ENCODE measurements at places on chromosomes 16 and 17.

GRCh38 chr17:79992649-79993389, 42.9 kb downstream of the TBC1D16 start:
- DNase-seq, result no peak
- H3K27me3 ChIP-seq, result no peaks in the 10 kb centered on the region
- no peak overlapping the region for H3K4me3 ChIP-seq
- no peaks in the 10 kb centered on the region for H3K36me3 ChIP-seq
- H3K27ac ChIP-seq, result peak overlapping the region; percentile 52

DNA sequence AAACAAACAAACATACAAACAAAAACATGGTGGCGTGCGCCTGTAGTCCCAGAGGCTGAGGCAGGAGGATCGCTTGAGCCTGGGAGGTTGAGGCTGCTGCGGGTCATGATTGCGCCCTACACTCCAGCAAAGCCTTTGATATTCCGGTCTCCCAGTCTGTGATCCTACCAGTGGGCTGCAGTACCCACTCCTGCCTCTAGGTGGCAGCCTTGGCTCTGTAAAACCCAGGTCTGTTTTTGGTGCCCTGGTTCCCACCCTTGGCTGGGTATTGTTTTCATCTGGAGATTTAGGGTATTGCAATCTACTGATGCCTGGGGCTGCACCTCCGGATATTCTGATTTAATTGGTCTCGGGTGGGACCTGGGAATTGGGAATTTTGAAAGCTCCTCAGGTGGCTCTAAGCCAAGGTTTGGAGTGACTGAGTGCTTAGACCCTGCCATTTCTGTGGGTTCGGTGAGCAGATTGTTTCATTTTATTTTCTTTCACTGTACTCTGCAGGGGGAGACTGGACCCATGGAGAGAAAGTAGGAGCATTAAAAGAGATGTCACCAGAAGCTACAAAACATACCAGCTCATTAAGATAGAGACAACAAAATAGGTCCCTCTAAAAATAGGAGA, 40.5 kb downstream of the MYH3 start:
- H3K27me3 ChIP-seq, result no peaks in the 10 kb centered on the region
- DNase-seq, result peak; percentile 64
- H3K4me3 ChIP-seq, result no peak overlapping the region
- no peaks in the 10 kb centered on the region for H3K4me1 ChIP-seq
- H3K27ac ChIP-seq, result no peak overlapping the region

DNA sequence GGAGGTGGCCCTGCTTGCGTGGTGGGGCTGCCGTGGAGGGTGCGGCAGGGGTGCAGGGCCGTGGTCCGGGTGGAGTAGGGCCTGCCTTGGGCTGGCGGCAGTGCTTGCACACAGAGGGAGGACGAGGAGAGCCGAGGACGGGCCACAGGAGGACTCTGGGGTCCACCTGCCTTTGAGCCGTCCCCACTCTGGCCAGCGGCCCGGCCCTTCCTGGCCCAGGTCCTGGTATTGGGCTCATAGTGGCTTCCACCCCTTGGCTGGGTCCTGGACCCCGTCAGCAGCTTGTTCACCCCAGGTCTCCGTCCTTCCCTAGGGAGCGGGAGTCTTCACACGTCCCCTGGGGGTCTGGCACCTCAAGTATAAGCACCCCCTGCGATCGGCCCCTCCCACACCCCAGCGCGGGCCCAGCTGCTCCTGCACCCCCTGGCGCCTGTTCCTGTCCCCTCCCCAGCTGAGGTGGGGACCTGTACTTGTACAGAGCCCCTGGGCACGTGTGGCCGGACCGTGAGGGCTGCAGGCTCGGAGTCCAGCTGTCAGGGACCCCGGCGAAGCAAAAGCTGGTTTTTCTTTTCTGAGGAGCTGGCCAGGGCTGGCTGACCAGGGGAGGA, 40.1 kb downstream of the SOX8 start:
- H3K27me3 ChIP-seq, result no peaks in the 10 kb centered on the region
- no peaks in the 10 kb centered on the region for H3K36me3 ChIP-seq
- no peaks in the 10 kb centered on the region for H3K4me1 ChIP-seq
- no peak overlapping the region for H3K27ac ChIP-seq
- no peak overlapping the region for H3K4me3 ChIP-seq

- peaks cover 7% of the 10 kb centered on the region for H3K4me1 ChIP-seq
- no peak overlapping the region for H3K4me3 ChIP-seq
- no peak for DNase-seq
- peaks cover 5% of the 10 kb centered on the region for H3K27me3 ChIP-seq
Measured at GRCh38 chr17:79704691-79705090, 26.1 kb upstream of the ENPP7 start.

GRCh38 chr16:8096211-8096610, 494.1 kb downstream of the TMEM114 start:
- H3K4me1 ChIP-seq, result no peaks in the 10 kb centered on the region
- no peak overlapping the region for H3K27ac ChIP-seq
- no peaks in the 10 kb centered on the region for H3K27me3 ChIP-seq

- H3K4me3 ChIP-seq, result no peak overlapping the region
- H3K36me3 ChIP-seq, result no peaks in the 10 kb centered on the region
- no peak for DNase-seq
Measured at GRCh38 chr16:2971985-2972784, 3.0 kb downstream of the PAQR4 start.

- peaks cover 6% of the 10 kb centered on the region for H3K27me3 ChIP-seq
- H3K4me1 ChIP-seq, result peaks cover 6% of the 10 kb centered on the region
- H3K36me3 ChIP-seq, result no peaks in the 10 kb centered on the region
- H3K27ac ChIP-seq, result no peak overlapping the region
- peak; percentile 59 for DNase-seq
Measured at GRCh38 chr16:52545222-52545897, 1.6 kb downstream of the TOX3 start.

- no peak overlapping the region for H3K4me3 ChIP-seq
- no peaks in the 10 kb centered on the region for H3K27me3 ChIP-seq
- DNase-seq, result no peak
- H3K36me3 ChIP-seq, result no peaks in the 10 kb centered on the region
Measured at GRCh38 chr16:87684711-87685404, 80.9 kb downstream of the KLHDC4 start.

DNA sequence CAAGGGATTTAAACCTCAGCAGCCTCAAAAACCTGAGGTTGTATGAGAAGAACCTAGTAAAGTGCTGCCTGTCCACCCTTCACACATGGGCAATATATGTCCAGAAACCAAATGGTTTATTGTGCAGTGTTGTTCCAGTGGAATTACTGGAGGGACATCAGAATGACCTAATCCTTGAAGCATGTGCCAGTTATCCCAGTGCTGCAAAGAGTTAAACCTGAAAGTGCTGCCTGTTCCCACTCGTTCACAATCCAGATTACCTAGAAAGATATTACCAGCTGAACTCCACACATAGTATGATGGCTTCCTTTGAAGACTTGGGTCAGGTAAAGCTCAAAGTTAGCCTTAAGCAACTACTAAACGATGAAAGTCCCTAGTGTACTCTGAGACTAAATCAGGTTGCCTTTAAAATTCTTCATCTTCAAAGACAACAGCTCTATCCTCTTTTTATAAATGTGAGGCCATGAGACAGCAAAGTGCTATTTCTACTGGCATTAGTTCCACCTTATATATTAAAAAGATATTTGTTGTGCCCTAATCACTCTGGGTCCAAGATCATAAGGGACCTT, 133.1 kb downstream of the SNX11 start:
- H3K27me3 ChIP-seq, result no peaks in the 10 kb centered on the region
- H3K4me1 ChIP-seq, result peaks cover 18% of the 10 kb centered on the region
- H3K36me3 ChIP-seq, result no peaks in the 10 kb centered on the region
- H3K4me3 ChIP-seq, result no peak overlapping the region

GRCh38 chr16:59305850-59306249, 571.7 kb upstream of the GOT2 start:
- H3K27ac ChIP-seq, result no peak overlapping the region
- no peaks in the 10 kb centered on the region for H3K4me1 ChIP-seq
- H3K36me3 ChIP-seq, result no peaks in the 10 kb centered on the region

DNA sequence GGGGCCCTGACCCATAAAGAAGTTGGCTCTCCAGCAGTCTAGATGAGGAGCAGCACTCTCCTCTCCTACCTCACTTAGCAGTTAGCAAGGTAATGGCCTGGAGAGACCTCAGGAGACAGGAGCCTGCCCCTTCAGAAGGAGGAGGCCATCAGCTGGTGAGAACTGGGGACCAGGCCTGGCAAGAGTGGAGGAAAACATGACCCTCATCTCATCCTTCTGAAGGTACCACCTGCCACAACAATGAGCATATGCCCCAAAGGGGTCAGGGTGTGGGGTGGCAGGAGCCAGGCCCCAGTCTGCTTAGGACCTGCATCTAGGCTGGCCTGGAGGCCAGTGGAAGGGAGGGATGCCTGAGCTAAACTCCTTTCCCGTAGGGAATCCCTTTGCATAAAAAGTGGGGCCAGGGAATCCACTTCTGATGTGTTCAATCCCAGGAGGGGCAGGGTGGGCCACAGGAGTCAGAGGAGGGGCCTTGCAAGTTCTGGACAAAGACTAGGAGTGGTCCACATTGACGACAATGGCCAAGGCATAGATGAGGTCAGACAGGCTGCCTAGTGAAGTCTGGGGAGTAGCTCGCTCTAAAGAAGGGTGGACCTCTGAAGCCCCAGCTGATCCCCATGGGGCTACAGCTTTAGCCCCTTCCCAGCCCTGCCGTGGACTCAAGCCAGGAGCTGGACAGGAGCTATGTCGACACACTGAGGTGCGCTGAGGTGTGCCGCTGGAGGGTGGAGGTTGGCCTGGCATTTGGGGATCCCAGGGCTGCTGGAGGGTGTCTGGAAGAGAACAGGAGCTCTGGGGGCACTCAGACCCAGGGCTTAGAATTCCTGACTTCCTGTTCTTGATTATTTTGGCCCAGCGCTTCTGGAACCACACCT, 986 bp downstream of the SEBOX start:
- no peaks in the 10 kb centered on the region for H3K4me1 ChIP-seq
- peaks cover 60% of the 10 kb centered on the region for H3K36me3 ChIP-seq

GRCh38 chr17:76265624-76266243, 586 bp downstream of the UBALD2 start:
- DNase-seq, result peak; percentile 93
- H3K27ac ChIP-seq, result peak overlapping the region; percentile 100
- H3K36me3 ChIP-seq, result peaks cover 2% of the 10 kb centered on the region
- H3K27me3 ChIP-seq, result no peaks in the 10 kb centered on the region

- H3K4me1 ChIP-seq, result no peaks in the 10 kb centered on the region
- no peak overlapping the region for H3K27ac ChIP-seq
- no peaks in the 10 kb centered on the region for H3K27me3 ChIP-seq
Measured at GRCh38 chr17:11916091-11916490, 81.2 kb downstream of the ZNF18 start.

- DNase-seq, result peak; percentile 10
- H3K27me3 ChIP-seq, result no peaks in the 10 kb centered on the region
- H3K27ac ChIP-seq, result peak overlapping the region; percentile 92
Measured at GRCh38 chr17:74433421-74434121, 1.7 kb downstream of the GPRC5C start.

GRCh38 chr16:86212706-86213436, 297.5 kb upstream of the FOXF1 start:
- no peaks in the 10 kb centered on the region for H3K27me3 ChIP-seq
- H3K36me3 ChIP-seq, result no peaks in the 10 kb centered on the region
- H3K4me3 ChIP-seq, result no peak overlapping the region
- peaks cover 4% of the 10 kb centered on the region for H3K4me1 ChIP-seq

- H3K4me1 ChIP-seq, result peaks cover 13% of the 10 kb centered on the region
- H3K36me3 ChIP-seq, result no peaks in the 10 kb centered on the region
- no peak overlapping the region for H3K27ac ChIP-seq
- no peak for DNase-seq
Measured at GRCh38 chr16:73176577-73177013, 128.7 kb upstream of the ZFHX3 start.

GRCh38 chr17:2814481-2815341, 18.5 kb downstream of the RAP1GAP2 start:
- no peaks in the 10 kb centered on the region for H3K36me3 ChIP-seq
- H3K27ac ChIP-seq, result no peak overlapping the region
- no peak for DNase-seq
- peak overlapping the region; percentile 25 for H3K4me3 ChIP-seq

DNA sequence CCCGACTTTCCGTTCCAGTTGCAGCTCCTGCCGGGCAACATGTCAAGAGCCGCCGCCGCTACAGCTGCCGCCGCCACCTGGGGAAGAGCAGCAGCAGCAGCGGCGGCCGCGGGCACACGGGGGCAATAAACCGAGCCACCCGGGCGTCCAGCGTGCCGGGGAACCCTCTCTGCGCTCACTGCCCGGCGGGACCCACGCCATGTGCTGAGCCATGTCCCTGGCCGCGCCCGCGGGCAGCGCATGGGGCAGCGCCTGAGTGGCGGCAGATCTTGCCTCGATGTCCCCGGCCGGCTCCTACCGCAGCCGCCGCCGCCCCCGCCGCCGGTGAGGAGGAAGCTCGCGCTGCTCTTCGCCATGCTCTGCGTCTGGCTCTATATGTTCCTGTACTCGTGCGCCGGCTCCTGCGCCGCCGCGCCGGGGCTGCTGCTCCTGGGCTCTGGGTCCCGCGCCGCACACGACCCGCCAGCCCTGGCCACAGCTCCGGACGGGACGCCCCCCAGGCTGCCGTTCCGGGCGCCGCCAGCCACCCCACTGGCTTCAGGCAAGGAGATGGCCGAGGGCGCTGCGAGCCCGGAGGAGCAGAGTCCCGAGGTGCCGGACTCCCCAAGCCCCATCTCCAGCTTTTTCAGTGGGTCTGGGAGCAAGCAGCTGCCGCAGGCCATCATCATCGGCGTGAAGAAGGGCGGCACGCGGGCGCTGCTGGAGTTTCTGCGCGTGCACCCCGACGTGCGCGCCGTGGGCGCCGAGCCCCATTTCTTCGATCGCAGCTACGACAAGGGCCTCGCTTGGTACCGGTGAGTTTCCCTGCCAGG, 604 bp downstream of the HS3ST3B1 start:
- no peak for DNase-seq
- H3K4me3 ChIP-seq, result peak overlapping the region; percentile 70
- H3K27me3 ChIP-seq, result peaks cover 11% of the 10 kb centered on the region
- peak overlapping the region; percentile 78 for H3K27ac ChIP-seq
- no peaks in the 10 kb centered on the region for H3K36me3 ChIP-seq
